Smooth muscle cell of the brain vasculature (primary cell): ENCODE measurements at places on chromosomes 13 and 19.

- no peak for DNase-seq
Observed at GRCh38 chr13:23622985-23623384, 52.8 kb downstream of the TNFRSF19 start.

- DNase-seq, result no peak
Observed at GRCh38 chr19:49940482-49940791, 11.1 kb upstream of the NUP62 start.

DNA sequence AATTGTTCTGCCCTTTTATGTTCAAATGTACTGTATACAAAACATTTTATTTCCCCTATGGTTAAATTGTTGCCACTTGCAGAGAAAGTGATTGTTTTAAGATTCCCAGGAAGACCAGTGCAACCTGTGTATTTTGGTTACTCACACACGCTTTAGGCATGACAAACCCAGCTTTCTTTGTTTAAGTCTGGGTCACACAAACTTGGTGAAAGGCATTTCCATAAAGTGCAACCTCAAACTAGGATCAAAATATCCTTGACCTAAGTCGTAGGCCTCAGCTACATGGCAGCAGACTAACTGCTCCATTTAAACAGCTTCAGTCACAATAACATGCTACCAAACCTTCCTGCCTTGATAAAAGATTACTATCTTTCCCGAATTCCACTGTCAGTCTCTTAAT lies 639.0 kb upstream of the PRR20A start:
- no peak for DNase-seq

DNA sequence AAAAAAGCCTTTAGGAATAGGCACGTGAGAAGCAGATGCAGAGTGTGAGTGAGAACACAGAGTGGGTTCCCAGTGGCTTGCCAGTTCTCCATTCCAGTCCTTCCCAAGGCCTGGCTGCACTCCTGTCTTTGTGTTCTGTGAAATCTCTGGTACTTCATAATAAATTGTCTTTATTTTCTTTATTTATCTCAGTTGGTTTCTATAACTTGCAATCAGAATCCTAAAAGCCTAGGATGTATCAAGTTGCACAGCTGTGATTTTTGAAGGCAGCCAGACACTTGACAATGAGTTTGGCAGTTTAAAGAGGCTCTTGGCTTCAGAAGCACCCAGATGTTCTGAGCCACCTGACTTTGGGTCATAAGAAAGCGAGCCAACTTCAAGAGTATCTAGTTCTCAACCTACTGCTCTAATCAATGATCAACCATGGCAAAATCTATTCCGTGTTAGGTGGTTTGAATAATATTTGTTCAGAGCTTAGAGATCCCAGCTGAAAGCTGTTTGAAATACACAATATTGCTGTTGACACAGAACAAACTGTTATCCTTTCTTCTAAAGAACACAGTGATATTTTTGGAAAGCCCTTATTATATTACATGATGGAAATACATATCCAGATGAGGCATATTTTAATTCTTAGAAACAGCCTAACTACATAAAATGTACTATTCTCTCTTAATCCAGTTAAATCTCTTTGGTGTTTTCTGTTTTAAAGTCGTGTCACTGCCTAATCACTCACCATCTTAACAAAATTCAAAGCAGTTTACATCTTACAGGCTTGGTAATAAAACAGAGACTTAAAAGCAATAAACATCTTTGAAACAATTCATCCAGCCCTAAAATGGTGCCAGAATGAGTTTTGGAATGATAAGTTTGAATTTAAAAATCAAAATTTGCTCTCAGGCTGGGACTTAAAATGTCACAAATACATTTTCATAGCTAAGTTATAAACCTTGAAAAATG lies 483.0 kb upstream of the NBEA start:
- no peak for DNase-seq
